Stimulated activated CD8-positive, alpha-beta memory T cell treated with anti-CD3 and anti-CD28 coated beads, Interleukin-15, amount 100 ng/mL, for 1 hour (primary cell): ENCODE measurements at places on chromosomes 12 and 14.

DNA sequence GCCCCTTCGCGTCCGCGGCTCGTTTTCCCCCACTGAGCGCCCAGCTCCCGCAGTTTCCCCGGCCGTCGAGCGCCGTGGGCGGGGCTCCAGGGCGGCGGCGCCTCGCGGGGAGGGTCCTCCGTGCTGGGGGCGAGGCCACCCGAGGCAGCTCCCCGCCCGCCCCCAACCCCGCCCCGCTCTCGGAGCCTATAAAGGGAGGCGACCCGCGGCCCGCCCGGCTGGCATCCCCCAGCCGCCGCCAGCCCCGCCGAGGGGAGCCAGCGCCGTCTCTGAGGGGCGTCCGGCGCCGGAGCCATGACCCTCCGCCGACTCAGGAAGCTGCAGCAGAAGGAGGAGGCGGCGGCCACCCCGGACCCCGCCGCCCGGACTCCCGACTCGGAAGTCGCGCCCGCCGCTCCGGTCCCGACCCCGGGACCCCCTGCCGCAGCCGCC lies at the start of gene TAMALIN:
Gene TAMALIN, plus strand, starts transcription at position 221 of the 432 bp plus-strand sequence. Its CDS starts 74 bp downstream, at position 295.
- DNase-seq = peak; percentile 57

GRCh38 chr14:32473464-32473855 lies 144.4 kb downstream of the AKAP6 start:
- DNase-seq = no peak

DNA sequence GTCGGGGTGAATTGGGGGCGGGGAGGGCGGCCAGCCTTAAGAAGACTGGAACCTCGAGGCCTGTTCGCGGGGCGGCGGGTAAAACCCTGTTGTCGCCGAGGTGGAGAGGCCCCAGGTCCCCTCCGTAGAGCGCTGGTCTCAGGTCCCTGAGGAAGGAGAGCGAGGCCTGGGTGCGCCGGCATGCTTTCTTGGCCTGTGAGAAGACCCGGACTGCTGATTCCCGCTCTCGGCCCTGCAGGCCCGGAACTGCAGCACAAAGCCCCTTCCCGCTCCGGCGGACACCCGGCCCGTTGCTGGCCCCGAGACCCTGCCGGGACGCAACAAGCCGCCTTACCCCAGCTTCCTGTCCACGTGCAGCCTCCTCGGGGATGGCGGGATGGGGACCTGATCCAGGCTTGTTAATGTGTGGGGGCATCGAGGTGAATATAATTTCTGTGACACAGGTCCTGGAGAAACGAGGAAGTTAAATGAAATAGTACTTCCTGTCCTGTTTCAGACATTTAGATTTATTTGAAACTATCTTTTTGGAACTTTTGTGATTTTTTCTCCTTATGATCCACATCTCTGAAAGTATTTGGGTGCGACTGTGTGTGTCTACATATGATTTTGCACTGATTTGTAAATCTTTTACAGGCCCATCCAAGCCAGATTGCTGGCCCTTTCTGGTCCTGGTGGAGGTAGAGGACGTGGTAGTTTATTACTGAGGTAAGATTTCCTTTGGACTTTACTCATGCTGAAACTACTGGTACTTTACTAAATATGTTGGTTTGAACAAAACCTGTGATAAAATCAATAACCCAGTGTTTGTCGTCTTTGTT lies 600 bp downstream of the PNN start:
- no peak for DNase-seq

- no peak for DNase-seq
Measured at GRCh38 chr12:95763809-95764253, 26.7 kb downstream of the NTN4 start.

- no peak for DNase-seq
Measured at GRCh38 chr12:5085896-5086295, 42.2 kb downstream of the KCNA5 start.

- DNase-seq = no peak
Measured at GRCh38 chr14:86973177-86973576, 1019.8 kb downstream of the GALC start.

DNA sequence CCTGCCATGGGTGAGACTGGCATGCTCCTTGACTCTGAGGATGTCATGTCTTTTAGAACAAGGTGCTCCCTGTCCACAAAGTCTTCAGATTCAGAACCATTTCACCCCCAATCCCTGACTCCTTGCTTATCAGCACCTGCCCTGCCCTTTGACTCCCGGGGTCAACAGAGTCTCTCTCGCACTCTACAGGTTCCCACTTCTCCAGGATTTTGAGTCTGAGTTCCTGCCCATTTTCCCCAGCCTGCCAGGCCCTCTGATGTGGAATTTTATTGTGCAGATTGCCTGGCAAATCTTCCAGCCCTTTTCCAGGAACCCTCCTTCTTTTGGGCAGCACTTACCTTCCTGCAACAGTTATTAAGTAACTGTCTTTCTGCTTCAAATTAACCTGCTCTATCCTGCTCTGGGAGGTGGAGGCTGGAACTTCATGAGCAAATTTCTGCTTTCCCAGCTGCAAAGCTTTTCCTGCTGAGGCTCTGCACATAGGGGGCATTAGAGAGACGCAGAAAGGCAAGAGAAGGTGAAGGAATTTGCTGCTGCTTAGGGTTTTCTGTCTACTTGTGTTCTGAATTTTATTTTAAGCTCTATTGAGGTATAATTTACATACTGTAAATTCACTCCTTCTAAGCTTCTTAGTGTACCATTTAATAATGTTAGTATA lies 259.1 kb downstream of the PCNX1 start:
- DNase-seq = no peak
